ENCODE measurements at places on chromosomes 13 and 19.

DNA sequence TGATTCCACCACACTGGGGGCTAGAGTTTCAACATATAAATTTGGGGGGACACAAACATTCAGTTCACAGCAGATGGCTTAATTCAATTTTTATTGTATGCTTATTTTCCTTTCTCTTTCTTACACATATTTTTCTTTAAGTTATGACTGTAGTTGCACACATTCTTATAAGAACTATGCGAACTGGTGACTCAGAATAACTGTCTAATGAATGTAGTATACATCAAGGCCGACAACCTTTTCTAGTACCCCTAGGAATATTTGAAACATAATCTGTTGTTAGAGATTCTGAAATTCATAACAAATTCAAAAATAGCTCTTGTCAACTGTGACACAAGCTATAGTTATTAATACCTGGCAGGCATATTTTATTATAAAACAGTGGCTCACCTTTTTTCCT lies 695.6 kb downstream of the PCDH9 start:
- peak; percentile 11 for DNase-seq

DNA sequence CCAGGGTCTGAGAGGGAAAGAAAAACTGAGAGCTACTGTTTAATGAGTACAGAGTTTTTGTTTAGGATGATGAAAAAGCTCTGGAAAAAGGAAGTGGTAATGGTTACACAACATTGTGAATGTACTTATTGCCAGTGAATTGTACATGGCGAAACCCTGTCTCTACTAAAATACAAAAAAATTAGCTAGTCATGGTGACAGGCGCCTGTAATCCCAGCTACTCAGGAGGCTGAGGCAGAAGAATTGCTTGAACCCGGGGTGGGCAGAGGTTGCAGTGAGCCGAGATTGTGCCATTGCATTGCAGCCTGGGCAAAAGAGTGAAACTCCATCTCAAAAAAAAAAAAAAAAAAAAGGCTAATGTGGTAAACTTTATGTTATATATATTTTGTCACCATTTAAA lies 96.3 kb downstream of the VWA8 start:
- no peak for DNase-seq

- DNase-seq: no peak
Measured at GRCh38 chr19:3062165-3063105, at the start of gene TLE5. Gene TLE5, minus strand, starts transcription at chr19:3062495. Its CDS starts 295 bp downstream, at chr19:3062200.

- DNase-seq: no peak
Measured at GRCh38 chr19:492091-492531, 4.2 kb upstream of the MADCAM1 start.

DNA sequence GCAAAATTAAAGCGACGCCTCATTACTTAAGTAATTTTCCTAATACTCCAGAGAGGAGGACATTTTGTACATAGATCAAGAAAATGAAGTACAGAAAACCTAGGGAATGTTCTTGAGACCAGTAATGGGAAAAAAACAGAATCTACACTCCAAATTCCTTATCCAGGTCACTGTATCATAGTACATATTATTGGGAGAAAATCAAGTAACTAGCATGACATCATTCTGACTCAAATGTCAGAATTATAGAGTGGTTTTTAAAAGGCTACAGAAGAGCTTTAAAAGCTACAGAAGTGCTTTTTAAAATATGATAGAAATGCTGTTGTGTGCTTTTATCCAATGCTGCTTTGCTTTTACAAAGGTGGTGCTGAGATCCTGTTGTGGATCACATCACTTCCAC lies 86.3 kb upstream of the SLC15A1 start:
- no peak for DNase-seq

DNA sequence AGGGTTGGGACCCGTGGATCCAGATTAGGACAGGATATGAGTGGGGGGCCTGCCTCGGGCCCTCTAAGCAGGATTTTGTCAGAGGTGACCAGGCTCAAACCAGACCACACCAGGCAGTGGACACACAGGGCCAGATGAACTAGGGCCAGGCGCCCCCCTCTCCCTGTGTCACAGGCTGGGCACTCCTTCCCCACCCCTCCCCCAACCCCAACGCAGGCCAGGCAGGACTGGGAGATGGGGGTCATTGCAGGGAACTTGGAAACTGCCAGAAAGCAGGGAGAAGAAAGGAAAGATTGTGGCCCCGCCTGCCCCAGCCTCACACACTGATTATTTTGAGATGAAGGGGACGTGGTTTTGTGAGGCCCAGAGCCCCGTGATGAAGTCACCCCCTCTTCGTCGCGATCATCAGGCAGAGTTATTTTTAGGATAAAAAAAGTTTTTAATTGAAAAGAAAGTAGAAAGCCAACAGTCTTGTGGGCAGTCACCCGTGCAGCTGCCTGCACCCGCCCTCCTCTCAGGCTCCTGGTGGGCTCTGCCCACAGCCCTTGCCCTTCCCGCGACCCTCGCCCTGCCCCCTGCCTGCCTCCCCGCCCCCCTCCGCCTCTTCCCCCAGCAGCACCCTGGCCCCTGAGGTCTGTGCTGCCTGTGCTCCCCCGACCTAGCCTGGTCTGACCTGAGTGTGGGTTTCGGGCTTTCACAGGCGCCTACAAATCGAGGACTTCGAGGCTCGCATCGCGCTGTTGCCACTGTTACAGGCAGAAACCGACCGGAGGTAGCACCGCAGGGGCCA lies 1.9 kb upstream of the YJEFN3 start:
- no peak for DNase-seq

GRCh38 chr13:64332048-64332447 lies 2898.1 kb downstream of the PCDH9 start:
- DNase-seq: no peak

DNA sequence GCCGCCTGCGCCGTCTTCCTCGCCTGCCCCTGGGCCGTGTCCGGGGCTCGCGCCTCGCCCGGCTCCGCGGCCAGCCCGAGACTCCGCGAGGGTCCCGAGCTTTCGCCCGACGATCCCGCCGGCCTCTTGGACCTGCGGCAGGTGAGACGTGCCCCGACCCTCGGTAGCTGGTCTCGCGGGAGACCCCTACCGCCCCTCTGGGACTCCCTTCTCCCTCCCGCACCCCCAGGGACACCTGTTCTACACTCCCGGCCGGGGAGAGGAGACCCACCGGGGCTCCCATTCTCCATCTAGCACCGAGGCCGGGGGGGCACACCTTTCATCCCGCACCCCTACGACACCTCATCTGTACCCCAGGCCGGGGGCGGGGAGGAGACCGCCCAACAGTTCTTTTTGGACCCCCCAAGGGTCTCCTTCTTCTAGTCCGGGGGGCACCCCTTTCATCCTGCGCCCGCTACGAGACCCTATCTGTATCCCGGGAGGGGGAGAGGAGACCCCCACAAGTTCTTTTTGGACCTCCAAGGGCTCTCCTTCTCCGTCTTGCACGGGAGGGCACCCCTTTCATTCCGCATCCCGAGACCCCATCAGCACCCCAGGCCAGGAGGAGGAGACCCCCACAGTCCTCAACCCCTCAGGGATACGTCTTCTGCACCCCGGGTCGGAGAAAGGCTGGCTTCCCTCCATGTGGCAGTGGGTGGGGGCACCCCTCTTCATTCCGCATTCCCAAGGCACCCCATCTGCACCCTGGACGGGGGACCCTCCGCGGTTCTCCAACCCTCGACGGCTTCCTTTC lies 533 bp downstream of the TNFSF9 start:
- no peak for DNase-seq

GRCh38 chr19:7904074-7905020 lies 670 bp downstream of the MAP2K7 start:
- DNase-seq: no peak

GRCh38 chr13:23674795-23675640 lies 104.8 kb downstream of the TNFRSF19 start:
- DNase-seq: peak; percentile 66

DNA sequence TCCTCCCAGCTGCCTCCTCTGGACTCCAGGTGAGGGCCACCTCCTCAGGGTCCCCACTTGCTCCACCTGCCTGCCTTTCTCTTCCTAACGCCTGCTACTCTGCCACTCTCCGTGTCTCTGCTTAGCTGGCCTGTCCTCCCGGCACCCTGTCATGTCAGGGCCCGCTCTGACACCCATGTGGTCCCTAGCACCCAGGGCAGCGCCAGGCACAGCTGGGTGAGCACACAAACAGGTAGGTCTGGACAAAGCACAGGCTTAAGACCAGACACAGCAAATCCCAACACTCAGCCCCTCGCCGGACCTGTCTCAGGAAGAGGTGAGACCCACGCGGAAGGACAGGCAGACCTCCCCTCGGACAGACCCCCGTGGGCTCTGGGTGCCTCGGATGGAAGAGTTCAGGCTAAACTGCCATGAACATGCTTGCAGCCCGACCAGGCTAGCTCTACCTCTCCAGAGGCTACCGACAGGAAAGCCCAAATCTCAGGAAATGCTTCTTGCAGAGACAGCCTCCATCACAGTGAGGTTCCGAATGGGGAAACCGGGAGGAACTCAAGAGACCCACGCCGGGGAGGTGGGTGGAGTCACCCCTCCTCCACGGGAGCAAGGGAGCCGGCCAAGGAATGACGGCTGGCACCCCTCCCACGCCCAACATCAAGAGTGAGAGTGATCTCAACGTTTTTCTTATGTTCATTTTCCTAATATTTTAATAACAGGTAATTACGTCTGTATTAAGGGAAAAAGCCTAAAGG lies 12.5 kb downstream of the ZNF787 start:
- no peak for DNase-seq

GRCh38 chr19:45142726-45143110 lies 18.1 kb downstream of the NKPD1 start:
- no peak for DNase-seq

Measured in amniotic stem cell (primary cell).